SJCRH30 (cell line): ENCODE measurements at places on chromosomes 4 and X.

GRCh38 chr4:73883306-73883705 is 14.1 kb downstream of the CXCL1 start:
- no peak for DNase-seq

DNA sequence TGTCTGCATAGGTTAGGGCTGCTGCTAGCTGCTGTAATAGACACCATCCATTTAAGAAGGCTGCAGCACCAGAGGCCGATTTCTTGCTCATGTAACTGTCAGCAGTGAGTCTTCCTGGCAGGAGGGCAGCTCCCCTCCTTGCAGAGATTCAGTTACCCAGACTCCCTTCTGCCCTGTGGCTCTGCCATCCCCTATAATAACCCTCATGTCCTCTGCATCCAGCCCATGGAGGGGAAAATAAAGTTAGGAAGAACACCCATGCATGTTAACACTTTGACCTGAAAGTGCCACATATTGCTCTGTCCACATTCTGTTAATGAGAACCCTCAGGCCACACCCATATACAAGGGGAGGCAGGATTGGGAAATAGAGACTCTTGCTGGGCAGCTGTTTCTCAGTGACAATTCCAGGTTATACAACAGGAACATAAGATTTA is 5.4 kb downstream of the STBD1 start:
- DNase-seq, result peak; percentile 57

GRCh38 chr4:102751941-102752340 is 8.8 kb downstream of the MANBA start:
- DNase-seq, result no peak

- no peak for DNase-seq
Observed at GRCh38 chr4:48035952-48036351, 19.4 kb downstream of the NIPAL1 start.

DNA sequence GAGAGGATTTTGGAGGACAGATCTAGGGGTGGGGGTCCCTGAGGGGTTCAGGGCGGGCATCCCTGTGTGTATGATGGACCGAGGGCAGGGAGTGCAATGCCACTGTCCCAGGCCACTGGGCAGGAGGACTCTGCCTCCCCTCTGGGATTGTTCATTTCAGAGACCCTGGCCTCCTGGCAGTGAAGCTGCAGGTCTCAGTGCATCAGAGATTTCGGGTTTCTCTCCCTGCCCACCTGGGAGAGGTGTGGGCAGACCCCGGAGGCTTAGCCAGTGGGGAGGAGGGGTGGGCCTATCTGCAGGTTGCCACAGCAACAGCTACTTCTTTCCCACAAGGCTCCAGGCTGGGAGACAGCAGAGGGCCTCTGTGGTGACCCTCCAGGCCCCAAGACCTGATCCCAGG is 80.1 kb upstream of the LRPAP1 start:
- no peak for DNase-seq

DNA sequence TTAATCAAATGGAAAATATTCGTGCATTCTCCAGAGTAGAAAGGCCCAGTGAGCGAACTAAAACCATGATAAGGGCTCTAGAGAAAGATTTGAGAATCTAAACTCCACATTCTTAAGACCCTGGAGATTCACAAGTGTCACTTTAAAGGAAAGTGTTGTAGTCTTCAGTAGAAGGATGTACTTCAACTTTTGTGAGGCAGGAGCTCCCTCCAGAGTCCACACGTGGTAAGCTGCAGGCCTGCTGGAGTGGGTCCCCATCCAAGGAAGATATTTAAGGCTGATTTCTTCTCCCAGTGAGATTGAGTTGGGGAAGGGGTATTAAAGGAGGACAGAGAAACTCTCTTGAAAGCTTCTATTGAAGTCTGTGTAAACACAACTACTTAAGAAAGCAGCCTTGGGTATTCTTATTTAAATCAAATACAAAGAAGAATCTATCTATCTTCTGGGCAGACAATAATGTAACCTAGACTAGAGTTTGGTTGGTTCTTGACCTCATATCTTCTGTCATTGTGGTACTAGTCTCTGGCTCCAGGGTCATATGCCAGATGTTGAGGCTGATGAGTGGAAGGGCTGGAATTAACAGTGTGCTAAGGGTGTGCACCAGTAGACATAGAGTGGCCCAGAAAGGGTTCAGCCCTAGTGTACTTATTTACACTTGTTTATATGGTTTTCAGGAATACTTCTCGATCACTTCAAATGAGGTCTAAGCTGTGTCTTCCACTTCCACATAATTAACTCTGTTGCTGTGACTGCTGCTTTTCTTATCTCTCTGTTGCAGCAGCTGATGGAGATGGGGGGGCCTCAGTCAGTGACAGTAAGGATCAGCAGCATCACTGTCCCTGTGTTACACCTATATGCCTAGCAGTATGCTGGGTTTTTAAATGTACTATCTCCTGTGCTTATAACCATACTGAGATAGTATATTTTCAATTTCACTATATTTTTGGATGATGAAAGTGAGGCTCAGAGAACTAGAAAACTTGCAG is 76.1 kb downstream of the HMGB2 start:
- DNase-seq, result peak; percentile 70

- no peak for DNase-seq
Observed at GRCh38 chrX:135984791-135985156, 461 bp upstream of the SLC9A6 start.

- DNase-seq, result no peak
Observed at GRCh38 chr4:37757761-37758160, 68.7 kb upstream of the PGM2 start.

DNA sequence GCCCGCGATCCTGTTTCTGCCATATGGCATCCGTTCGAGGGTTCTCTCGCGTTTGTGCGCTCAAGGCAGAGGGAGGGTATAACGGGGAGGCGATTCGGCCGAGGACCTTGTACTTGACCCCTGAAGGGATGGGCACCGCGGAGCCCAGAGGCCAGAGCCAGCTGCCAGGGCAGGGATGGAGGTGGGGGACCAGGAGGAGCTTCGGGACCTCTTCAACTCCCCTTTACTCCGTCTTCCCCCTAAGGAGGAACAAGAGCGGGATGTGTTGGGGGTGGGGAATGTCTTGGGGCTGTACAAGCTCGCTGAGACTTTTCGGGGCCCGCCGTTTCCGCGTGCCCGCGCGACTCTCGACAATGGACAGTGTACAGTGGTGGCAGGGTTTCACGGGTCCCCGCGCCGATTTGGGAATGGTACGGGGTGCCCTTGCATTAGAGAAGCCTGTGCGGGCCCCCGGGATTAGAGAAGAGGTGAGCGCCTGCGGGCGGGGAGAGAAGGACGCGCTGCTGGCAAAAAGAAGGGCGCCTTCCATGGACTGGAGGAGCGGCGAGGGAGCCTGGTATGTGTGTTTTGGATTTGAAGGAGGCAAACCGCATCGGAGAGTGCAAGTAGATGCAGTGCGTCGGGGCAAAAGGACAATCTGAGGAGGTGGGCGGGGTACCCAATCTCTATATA is 760 bp downstream of the UGT8 start:
- peak; percentile 52 for DNase-seq

GRCh38 chr4:1748465-1748995 is 27.2 kb downstream of the TACC3 start:
- DNase-seq, result peak; percentile 94

DNA sequence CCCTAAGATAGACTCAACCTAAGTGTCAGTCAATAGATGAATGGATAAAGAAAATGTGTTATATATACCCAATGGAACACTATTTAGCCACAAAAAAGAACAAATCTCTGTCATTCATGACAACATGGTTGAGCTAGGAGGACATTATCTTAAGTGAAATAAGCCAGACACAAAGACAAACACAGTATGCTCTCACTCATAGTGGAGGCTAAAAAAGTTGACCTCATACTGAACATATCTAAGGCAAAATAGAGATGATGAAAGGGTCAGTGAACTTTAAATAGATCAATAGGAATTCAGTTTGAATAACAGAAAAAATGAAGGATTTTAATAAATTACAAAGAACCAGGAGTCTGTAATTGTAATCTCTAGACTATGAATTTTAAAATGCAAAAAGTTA is 106.5 kb downstream of the SOWAHB start:
- no peak for DNase-seq

DNA sequence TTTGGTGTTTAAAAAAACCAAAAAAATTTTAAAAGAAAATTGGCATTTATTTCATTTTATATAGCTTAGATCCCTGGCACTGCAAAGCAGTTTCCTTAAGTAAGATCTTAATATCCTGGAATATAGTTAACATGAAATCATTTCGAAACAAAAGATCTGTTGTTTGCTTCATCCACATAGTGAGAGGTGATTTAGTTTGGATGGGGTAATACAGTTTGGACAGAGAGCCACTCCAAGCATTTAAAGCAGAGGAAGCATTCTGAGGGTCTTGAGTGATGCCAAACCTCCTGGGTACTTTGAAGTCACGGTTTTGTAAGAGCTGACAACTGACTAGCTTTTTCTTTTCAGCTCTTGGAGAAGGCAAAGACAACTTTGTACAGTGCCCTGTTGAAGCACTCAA is 28.7 kb downstream of the NOCT start:
- no peak for DNase-seq

GRCh38 chr4:182144626-182145333 is 98.4 kb upstream of the TENM3 start:
- peak; percentile 26 for DNase-seq

DNA sequence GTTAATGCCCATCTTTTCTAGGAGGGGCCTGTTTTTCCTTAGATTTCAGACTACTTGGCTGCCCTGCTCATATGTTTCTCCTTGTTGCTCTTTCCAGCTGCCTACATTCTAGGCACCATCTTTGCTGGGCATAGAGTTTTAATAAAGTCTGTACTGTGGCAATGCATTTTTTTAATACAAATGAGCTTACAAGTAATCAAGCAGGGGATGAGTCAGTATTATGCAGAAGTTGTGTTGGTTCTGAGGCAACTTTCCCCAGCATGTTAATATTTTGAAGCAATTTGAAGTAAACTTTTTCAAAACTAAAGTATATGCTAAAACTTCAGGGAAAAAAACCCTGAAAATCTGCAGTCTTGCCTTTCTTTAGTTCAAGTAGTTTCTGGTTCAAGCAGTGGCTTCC is 372.0 kb upstream of the GATB start:
- no peak for DNase-seq

- no peak for DNase-seq
Observed at GRCh38 chr4:7907142-7907541, 32.5 kb downstream of the AFAP1 start.

- no peak for DNase-seq
Observed at GRCh38 chr4:168383510-168383909, 65.0 kb upstream of the DDX60 start.

- DNase-seq, result no peak
Observed at GRCh38 chr4:150318971-150319370, 240.7 kb downstream of the DCLK2 start.

- DNase-seq, result peak; percentile 52
Observed at GRCh38 chrX:123860983-123861382, 1.1 kb downstream of the XIAP start.
